ENCODE measurements at places on chromosomes 5 and 9. TPM values are rescaled to one million over a fixed set of nuclear protein-coding genes. Genes with fewer than 3 reads are reported as not detected.

The ZNF883 gene
- 6.2 TPM for total RNA-seq

The NDUFS4 gene
- 99.8 TPM for total RNA-seq

The TAF1L gene
- total RNA-seq = not detected

The PCDHB3 gene
- total RNA-seq = 0.19 TPM

The CDKN2B gene
- total RNA-seq = 10.2 TPM
